Retina (tissue), 1 donor: ENCODE measurements at places on chromosomes 6 and 20.

GRCh38 chr20:10609770-10610169 lies 64.0 kb downstream of the JAG1 start:
- no peak for DNase-seq

DNA sequence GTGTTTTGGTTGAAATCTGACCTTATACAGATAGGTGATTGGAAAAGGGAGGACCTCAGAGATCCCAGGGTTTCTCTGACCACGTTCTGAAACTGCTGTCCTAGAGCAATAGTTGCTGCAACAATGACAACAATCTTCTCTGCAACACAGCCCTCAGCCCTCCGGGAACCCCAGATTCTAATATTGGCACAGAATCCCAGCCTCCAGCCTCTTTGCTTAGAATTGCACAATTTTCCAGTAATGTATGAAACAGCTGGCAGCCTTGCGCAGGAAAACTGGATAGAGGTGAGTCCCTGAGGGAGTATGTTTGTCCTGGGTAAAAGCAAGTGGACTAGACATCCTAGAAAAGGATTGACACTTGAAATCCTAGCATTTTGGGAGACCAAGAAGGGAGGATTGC lies 30.4 kb upstream of the PNRC1 start:
- DNase-seq, result no peak

- no peak for DNase-seq
Observed at GRCh38 chr6:155771822-155772221, 316.2 kb upstream of the NOX3 start.

DNA sequence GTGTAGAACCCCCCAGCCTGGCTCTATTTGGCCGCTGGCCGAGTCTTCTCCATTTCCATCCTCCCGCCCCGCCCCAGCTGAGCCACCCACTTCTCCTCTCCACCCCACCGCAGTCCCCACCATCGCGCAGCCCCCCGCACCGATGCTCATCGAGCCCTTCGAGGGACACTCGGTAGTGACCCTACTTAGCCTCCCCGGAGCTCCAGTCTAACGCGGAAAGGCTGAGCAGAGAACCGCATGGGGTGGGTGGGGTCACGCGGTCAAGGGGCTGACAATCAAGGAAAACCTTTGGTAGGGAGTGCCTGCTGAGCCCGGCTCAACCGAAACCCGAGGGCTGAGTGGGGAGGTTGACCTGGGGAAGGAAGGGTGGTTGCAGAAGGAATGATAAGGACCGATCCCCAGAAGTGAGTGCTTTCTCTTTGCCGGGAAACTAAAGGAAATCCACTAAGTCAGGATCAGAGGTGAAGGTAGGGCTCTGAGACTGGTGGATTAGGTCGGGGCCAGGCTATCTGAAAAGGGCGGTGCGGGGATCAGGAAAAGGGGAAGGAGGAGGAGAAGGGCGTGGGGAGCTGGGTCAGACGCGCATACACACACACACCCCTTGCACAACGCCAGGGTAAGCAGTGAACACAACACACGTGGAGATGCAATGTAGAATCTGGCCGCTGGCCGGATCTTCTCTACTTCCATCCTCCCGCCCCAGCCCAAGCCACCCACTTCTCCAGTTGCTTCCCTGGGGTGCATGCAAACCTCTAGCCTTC lies 49.8 kb downstream of the CPXM1 start:
- DNase-seq, result peak; percentile 57

DNA sequence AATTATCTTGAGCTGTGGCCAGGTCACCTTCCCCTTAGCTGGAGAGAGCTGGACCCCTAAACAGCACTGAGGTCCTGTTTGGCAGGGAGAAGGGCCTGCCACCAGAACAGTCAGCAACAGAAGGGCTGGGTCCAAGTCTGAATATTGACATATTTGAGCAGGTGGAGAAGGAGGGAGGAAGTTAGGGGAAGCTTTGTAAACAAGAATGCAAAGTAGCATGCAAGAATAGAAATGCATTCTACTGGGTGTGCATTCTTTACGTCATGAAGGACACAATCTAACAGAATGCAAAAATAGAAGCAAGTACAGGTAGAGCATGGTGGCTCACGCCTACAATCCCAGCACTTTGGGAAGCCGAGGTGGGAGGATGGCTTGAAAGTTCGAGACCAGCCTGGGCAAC lies 100.5 kb downstream of the QRSL1 start:
- no peak for DNase-seq

DNA sequence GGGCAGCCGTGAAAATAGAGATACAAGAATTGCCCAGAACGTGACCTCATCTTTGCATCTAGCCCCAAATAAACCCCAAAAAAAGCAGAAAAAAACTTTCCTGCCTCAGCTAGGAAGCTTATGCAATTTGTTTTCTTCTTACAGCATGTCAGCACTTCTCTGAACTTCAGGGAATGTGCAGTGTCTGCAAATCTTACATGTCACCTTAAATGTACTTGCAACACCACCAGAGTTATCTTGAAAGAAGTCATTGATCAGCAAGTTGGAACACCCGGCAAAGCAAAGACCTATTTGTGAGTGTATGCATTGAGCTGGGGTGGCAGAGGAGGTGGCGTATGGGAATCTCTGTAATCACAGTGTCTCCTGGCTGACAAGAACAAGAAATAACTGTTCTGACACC lies 123.4 kb downstream of the PKHD1 start:
- DNase-seq, result no peak

- DNase-seq, result peak; percentile 26
Observed at GRCh38 chr6:1612974-1613306, 3.2 kb downstream of the FOXC1 start.

GRCh38 chr20:15200147-15200565 lies 862.7 kb upstream of the FLRT3 start:
- DNase-seq, result no peak

DNA sequence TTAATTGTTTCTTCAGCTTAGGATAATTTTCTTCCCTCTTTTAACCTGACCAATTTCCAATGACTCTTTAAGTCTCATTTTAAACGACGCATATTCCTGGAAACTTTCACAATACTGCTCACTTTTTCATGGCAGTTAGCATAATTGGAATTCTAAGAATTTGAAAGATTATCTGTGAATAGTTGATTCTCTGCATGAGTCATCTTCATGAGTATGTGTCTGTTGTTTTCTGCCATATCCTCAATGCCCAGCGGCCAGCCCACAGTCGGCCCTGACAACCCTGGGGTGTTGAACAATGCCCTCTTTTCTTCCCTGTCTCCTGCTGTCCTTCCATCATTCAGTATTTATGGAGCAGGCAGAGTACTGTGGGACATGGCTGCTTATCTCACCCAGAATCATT lies 554.2 kb downstream of the CDH26 start:
- DNase-seq, result peak; percentile 41

GRCh38 chr6:22827760-22828159 lies 258.4 kb downstream of the HDGFL1 start:
- DNase-seq, result no peak

- no peak for DNase-seq
Observed at GRCh38 chr6:110822249-110822648, 7.0 kb upstream of the CDK19 start.

DNA sequence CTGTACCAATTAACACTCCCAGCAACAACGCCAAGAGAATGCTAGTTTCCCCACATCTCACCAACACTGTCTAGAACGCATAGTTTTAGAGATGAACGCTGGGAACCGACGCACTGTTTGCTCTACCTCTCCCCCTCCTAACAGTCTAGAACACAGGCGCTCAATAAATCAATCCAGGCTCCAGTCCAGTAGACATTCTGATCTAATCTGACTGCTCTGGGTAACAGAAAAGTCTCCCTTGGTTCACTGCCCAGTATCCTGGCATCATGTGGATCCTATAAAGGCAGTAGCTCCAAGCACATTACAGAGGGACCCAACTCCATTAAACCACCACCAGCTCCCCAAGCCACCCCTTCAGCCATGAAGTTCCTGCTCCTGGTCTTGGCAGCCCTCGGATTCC lies at the start of gene DEFB132:
Gene DEFB132, plus strand, starts transcription at position 306 of the 400 bp plus-strand sequence. Its CDS starts 55 bp downstream, at position 361.
- no peak for DNase-seq

DNA sequence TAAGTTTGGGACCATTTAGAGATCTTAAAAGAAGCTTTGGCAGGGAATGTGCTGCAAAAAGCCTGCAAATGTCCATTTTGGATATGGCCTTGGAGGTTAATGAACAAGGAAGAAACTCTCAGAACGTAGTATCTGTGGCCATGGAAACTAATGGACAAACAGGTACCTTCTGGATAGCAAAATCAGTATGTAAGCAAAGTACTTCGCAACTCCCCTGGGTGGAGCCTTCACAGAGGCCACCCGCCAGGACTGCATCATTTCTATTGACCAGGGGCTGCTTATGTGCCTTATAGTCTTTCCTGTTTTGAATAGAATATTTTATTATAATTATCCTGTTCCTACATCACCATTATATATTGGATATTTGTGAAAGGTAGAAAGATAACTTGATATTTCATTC lies 510.8 kb upstream of the SYNCRIP start:
- DNase-seq, result no peak
